ENCODE measurements at places on chromosomes 6 and 20.

DNA sequence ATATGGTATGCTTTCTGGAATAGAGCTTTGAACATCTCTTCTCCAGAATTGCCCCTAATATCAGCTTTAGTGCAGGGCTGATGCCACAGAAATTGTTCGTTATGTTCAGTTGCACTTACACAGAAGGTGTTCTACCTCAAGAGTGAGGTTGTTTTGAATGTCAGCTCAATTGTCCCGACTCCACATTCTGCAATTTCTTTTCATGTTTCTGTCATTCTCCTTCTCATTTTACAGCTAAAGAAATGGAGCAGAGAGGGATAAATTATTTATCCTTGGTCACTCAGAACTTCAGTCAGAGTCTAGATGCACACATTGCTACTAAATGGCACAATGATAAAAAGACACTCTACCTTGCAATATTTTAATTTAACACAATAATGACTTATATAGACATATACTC, 137.0 kb upstream of the CCN2 start:
- no peak for DNase-seq

- no peak for DNase-seq
Observed at GRCh38 chr20:45578231-45578630, 853 bp downstream of the WFDC8 start.

- DNase-seq, result peak; percentile 85
Observed at GRCh38 chr20:38764567-38765318, 16.5 kb downstream of the ACTR5 start.

- DNase-seq, result no peak
Observed at GRCh38 chr20:46831633-46832011, 63.0 kb upstream of the EYA2 start.

GRCh38 chr20:56373942-56374341, 15.2 kb downstream of the FAM210B start:
- DNase-seq, result peak; percentile 91

GRCh38 chr20:59320854-59321647, 20.6 kb downstream of the EDN3 start:
- DNase-seq, result no peak

DNA sequence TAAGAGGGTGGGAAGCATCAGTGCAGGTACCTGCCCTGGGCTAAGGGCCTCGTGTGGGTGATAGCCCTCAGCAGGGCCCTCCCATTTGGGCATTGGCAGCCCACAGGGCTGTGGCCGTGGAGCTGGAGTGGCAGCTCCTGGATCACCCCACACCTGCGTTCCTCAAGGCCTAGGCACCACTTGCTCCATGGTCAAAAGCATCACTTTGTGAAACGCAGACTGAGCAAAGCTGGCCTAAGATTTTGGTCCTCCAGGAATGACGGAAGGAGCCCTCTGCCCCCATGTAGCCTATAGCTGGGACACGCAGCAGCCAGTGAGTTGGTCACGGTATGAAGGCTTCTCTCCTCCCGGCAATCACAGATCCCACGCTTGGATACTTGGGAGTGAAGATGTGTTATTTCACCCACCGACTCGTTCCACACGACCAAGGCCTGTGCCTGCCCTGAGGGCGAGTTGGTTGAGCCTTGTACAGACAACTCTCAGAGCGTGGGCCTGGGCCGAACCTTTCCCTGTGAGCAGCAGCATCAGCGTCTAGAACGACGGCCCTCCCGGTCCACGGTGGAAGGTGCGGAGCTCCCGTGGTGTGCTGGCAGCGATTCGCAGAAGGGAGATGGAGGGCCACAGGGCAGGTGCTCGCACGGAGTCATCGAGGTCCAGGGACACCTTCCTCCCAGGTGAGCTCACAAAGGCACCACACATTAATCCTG, 39.7 kb downstream of the THBS2 start:
- no peak for DNase-seq

DNA sequence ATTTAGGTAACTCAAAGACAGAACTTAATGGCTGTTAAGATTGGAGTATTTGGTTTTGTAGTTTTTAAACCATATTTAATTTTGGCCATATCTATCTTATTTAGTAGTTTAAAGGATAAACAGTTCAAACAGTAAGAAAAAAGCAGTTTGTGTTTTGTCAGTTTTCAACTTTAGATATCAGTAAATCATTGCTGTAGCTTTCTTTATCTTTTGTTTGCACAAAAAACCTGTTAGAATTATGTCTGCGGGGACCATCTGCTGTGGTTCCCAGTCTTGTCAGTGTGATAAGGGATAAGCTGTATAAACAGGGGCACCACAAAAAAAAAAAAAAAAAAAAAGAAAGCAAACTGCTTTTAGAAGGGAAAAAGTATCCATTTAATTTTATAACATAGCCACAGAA, 40.9 kb downstream of the CDKAL1 start:
- no peak for DNase-seq

DNA sequence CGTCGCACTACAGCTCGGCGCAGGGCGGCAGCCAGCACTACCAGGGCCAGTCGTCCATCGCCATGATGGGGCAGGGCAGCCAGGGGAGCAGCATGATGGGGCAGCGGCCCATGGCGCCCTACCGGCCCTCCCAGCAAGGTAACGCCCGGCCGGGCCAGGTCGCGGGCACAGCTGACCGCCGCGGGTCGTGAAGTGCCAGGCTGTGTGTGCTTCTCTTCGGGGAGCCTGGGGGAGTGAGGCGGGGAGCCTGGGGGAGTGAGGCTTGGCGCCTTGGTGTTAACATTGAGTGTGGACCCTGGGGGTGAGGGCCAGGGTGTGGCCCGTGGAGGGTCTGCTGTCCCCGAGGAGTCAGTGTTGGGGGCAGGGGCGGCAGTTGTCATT, 19.4 kb upstream of the MTG2 start:
- no peak for DNase-seq

GRCh38 chr6:17391976-17392375, 1.4 kb upstream of the CAP2 start:
- no peak for DNase-seq

GRCh38 chr6:38453861-38454260, 185.9 kb downstream of the BTBD9 start:
- DNase-seq, result no peak

DNA sequence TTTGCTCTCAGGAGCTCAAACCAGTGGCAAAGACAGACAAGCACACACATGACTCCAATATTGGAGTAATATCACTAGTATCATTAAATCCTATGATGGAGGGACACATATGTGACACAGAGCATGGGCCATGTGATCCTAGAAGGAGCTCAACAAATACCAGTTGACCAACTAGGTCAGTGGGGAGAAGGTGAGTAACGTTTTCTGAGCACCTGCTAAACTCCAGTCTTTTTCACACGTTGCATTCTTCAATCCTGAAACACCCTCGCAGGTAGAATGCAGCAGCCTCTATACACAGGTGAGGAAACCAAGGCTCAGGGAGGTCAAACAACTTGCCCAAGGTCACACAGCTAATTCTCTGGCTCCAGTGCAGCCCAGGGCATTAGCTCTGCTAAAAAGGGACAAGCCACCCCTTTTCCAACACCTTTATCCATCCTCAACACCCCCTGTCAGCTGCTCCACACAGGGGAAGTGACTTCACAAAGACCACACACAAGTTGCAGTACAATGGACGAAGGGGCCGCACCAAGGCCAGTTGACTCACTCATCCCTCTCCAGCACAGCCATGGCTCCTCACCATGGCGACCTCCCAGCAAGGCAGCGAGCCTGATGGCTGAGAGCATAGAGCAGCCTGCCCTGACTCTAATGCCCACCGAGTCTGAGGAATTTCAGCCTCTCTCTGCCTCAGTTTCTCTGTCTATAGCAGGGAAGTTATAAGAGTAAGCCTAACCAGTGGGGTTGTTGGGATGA, 4.4 kb downstream of the CAPN11 start:
- no peak for DNase-seq

GRCh38 chr6:91580635-91581034, 993.8 kb upstream of the MAP3K7 start:
- no peak for DNase-seq

- DNase-seq, result no peak
Observed at GRCh38 chr20:53942973-53943372, 127.4 kb downstream of the BCAS1 start.

DNA sequence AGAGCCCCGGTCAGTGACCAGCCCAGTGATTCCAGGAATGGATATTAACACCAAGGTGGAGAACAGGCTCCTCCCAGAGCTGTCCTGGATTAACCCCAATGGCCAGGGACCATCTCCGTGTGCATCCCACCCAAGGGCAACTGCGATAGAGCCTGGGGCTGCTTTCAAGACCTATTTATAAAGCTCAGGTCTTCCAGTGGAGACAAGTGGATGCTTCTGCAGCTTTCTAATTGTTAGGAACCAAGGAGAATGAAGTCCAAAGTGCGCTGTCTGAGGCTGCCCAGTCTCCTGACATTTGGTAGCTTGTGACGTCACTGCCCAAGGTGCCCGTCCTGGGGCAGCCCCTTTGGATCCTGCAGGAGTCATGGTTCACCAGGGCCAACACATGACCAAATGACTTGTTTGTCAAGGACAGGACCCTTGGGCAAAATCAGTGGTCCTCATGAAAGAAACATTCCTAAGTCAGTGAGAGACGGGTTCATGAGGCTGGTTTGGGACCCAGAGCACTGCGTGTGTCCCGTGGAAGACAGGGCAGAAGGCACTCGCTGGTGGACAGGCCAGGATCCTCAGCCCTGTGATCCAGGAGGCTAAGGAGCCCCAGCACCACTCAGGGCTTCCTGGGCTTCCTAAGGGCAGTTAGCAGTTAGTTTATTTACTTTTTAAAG, 174.9 kb downstream of the ANKRD60 start:
- DNase-seq, result no peak

DNA sequence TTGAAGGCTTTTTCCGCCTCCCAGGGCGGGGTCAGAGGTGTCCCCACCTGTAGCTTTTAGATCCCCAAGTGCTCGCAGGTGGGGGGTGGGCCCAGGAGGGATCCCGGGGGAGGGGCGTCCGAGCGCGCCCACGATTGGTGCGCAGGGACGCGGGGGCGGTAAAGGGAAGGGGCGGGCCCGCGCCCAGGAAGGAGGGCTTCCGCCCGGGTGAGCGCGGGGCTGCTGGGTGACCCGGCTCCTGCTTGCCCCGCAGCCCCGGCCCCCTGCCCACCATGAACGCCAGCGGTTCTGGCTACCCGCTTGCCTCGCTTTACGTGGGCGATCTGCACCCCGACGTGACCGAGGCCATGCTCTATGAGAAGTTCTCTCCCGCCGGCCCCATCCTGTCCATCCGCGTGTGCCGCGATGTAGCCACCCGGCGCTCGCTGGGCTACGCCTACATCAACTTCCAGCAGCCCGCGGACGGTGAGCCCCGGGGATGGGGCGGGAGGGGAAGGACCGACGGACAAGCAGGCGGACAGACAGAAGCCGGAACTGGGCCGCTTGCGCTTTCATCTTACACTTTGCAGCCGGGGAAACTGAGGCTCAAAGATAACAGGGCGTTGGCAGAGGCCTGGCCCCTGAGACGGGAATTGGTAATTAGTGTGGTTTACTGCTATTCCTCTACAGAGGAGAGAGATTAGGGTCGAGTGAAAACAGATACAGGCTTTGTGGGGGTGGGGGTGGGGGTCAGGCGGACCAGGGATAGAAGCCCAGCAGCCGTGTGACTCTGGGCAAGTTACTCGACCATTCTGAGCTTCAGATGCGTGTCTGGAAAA, at the start of gene PABPC1L:
PABPC1L (plus strand) TSS at position 189 of the 818 bp plus-strand sequence; CDS start at position 273, 84 bp downstream.
- peak; percentile 49 for DNase-seq

DNA sequence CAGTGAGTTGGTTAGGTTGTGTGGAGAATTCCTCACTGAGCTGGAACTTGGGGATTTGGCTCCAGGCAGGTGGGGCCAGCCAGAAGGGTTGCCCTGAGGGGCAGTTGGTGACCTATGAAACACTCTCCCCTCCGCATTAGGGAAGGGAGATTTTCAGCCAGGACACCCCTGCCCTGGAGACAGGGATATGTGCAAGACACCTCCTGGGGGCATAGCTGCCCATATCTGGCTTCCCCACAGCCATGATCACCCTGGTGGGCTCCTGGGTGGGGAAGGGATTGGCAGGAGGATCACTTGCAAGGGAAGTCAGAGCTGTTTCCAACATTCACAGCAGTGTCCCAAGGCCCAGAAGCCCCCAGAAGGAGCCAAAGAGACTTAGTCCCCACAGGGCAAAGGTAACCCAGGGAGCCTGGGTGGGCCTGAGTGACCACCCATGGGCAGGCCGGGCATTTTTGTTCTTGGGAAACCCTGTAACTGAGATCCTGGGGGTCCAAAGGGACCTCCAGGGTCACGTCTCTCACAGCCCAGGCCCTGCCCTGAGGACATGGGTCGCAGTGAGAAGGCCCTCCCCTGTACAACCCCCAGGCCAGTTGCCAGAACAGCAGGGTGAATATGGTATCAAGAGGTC, 145.8 kb downstream of the MRPL14 start:
- DNase-seq, result no peak

DNA sequence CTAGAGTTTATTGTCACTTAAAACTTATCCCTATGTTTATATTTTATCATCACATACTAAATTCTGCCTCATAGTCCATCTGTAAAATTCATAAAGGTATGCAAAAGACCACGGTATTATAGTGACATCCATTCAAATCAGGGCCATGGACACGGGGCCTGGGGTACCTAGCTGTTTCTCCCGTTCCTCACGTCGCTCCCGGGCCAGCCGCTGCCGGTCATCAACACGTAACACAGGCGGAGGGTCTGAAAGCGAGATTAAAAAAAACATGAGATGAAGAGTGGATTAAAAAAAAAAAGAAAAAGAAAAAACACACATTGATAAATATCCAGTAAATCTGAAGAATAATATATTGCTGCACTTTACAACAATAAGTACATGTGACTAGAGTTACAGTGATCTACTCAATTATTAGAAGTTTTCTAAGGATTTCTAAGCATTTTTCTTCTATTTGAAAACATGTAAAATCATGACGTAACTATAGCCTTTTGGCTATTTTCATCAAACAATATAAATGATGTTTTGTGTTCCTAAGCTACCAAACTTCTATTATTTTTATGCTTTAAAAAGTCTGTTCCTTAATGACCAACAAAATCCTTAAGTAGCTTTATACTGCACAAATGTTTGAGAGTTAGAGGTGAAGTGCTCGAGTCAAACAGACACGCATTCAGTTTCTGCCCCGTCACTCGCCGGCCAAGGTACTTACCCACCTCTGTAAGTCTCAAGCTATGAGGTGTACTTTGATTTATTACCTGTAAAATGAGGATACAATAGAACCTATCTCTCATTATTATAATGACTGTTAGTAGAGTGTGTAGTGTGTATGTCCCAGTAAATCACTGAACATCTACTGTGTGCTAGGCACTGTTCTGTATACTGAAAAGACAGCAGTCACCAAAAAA, 122.1 kb upstream of the BCLAF1 start:
- DNase-seq, result no peak

DNA sequence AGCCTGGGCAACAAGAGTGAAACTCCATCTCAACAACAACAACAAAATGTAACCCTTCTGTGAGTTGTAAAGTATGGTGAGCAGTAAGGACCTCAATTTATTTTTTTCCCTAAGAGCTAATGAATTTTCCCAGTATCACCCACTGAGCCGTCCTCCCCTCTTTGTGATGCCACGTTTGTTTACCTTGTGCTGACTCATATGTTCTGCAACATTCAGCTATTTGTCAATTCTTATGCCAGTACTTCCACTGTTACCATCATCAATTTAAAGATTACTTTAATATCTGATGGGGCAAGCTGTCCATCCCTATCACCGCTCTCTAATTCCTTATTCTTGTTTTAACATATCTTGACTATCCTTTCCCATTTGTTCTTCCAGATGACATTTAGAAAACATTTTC, 37.5 kb downstream of the MAK start:
- peak; percentile 43 for DNase-seq

- peak; percentile 38 for DNase-seq
Observed at GRCh38 chr20:5195655-5196054, 68.8 kb downstream of the CDS2 start.

GRCh38 chr20:492159-492558, 29.8 kb upstream of the TBC1D20 start:
- no peak for DNase-seq

- DNase-seq, result no peak
Observed at GRCh38 chr20:24411003-24411833, 58.2 kb upstream of the SYNDIG1 start.

GRCh38 chr20:38181207-38181801, 16.2 kb upstream of the TGM2 start:
- no peak for DNase-seq
